Osteoblast (primary cell): ENCODE measurements at places on chromosomes 7 and 10. TPM values are rescaled to one million over a fixed set of nuclear protein-coding genes. Genes with fewer than 3 reads are reported as not detected.

The SAMD9L gene
- total RNA-seq, result 17.7 and 25.0 TPM in 2 replicates

DNA sequence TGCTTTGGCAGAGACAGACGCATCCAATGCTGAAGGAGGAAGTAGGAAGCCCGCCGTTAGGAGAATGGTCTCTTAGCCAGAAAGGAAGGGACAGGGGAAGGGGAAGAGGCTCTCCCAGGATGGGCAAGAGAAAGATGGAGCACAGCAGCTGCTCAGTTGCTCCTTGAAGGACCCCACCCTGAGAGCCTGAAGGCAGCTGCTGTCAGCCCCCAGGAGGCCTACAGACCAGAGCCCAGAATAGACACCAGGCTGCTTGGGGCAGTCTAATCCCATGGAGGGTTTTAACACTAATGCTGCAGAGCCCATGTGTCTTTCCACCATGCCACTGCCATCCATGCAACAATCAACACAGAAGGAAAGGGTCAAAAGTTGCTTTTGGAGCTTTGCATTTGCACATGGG is 3.5 kb upstream of the C7orf33 start:
- H3K4me1 ChIP-seq, result no peaks in the 10 kb centered on the region
- no peak overlapping the region for H3K4me3 ChIP-seq
- no peaks in the 10 kb centered on the region for H3K36me3 ChIP-seq
- no peak overlapping the region for H3K27ac ChIP-seq
- H3K27me3 ChIP-seq, result peaks cover 26% of the 10 kb centered on the region
- no peak for DNase-seq

The RBP3 gene
- total RNA-seq, result not detected in 2 replicates

GRCh38 chr7:151352512-151352911 is 10.9 kb downstream of the NUB1 start:
- no peaks in the 10 kb centered on the region for H3K27me3 ChIP-seq
- no peak for DNase-seq
- no peaks in the 10 kb centered on the region for H3K4me1 ChIP-seq

- H3K27me3 ChIP-seq, result no peaks in the 10 kb centered on the region
- H3K36me3 ChIP-seq, result no peaks in the 10 kb centered on the region
- H3K27ac ChIP-seq, result no peak overlapping the region
- H3K4me1 ChIP-seq, result no peaks in the 10 kb centered on the region
These were observed 125.7 kb upstream of the MTPN start for GRCh38 chr7:136102881-136103280.

GRCh38 chr7:140640060-140640637 is 464 bp downstream of the DENND2A start:
- H3K4me1 ChIP-seq, result peaks cover 8% of the 10 kb centered on the region
- peak overlapping the region; percentile 61 for H3K4me3 ChIP-seq
- DNase-seq, result peak; percentile 95

The NODAL gene
- not detected in 2 replicates for total RNA-seq

The TRIM50 gene
- not detected in 2 replicates for total RNA-seq

DNA sequence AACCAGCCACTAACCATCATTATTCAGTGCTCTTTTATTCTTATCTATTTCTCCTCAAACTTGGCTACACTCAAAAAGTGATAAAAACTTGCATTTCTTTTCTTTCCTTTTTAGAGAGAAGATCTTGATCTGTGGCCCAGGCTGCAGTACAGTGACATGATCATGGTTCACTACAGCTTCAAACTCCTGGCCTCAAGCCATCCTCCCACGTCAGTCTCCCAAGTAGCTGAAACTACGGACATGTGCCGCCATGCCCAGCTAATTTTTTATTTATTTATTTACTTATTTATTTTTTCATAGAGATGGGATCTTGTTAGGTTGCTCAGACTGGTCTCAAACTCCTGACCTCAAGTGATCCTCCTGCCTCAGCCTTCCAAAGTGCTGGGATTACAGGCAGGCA is 24.6 kb upstream of the TMEM248 start:
- H3K27me3 ChIP-seq, result no peaks in the 10 kb centered on the region
- no peak overlapping the region for H3K4me3 ChIP-seq
- no peak overlapping the region for H3K27ac ChIP-seq
- DNase-seq, result no peak

The CASP2 gene
- 7.6 and 10.9 TPM in 2 replicates for total RNA-seq

The RHOBTB1 gene
- total RNA-seq, result 32.9 and 38.0 TPM in 2 replicates

DNA sequence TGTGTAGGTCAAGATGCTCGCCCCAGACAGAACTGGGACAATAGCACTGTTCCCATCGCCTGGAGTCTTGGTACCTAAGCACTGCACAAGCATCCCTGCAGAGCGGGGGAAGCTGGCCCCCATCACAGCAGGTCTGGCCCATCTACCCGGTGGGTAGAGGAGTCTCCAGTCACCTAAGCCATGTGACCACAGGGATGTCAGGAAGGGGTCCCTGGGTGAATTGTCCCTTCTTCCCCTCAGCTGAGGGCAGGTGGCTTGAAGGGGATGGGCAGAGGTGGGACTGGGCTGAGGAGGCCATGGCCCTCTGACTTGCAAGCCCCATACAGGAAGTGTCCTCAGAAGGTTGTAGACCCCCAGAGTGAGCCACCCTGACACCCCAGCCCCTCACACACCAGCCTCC is 39.7 kb downstream of the FRMPD2 start:
- peaks cover 9% of the 10 kb centered on the region for H3K27me3 ChIP-seq
- no peak overlapping the region for H3K4me3 ChIP-seq
- H3K4me1 ChIP-seq, result no peaks in the 10 kb centered on the region
- H3K36me3 ChIP-seq, result no peaks in the 10 kb centered on the region
- H3K27ac ChIP-seq, result no peak overlapping the region
- no peak for DNase-seq

- H3K27me3 ChIP-seq, result no peaks in the 10 kb centered on the region
- no peak overlapping the region for H3K27ac ChIP-seq
- H3K4me1 ChIP-seq, result peaks cover 5% of the 10 kb centered on the region
These were observed 4.7 kb upstream of the WASHC2A start for GRCh38 chr10:50063100-50063499.

GRCh38 chr7:26083113-26083512 is 68.9 kb upstream of the NFE2L3 start:
- no peaks in the 10 kb centered on the region for H3K36me3 ChIP-seq
- peaks cover 15% of the 10 kb centered on the region for H3K27me3 ChIP-seq
- no peak for DNase-seq
- H3K4me1 ChIP-seq, result no peaks in the 10 kb centered on the region
- no peak overlapping the region for H3K27ac ChIP-seq
- no peak overlapping the region for H3K4me3 ChIP-seq

GRCh38 chr7:106111655-106112117 is 426 bp downstream of the SYPL1 start:
- no peak for DNase-seq
- H3K27ac ChIP-seq, result peak overlapping the region; percentile 78
- no peaks in the 10 kb centered on the region for H3K36me3 ChIP-seq

DNA sequence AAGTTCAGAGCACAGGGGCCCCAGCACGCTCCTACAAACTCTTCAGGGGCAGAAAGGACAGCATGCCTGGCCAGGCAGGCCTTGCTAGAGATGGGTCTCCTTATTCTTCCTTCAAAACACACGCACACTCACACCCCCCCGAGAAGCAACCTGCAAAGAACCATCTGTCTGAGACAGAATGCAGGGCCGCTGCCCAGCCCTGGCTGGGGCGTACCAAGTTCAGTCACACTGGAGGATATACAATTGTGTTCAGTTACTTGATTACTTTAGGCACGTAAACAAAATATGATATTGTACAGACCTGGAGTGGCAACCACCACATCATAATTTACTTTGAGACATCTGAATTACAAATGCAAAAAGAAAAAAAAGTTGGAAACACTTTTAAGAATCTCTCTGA is 5.7 kb downstream of the FAM53B start:
- no peak for DNase-seq
- no peak overlapping the region for H3K4me3 ChIP-seq
- peaks cover 24% of the 10 kb centered on the region for H3K4me1 ChIP-seq
- H3K27me3 ChIP-seq, result no peaks in the 10 kb centered on the region
- H3K36me3 ChIP-seq, result no peaks in the 10 kb centered on the region

The RAMP3 gene
- not detected in 2 replicates for total RNA-seq

GRCh38 chr7:27101171-27101956 is 1.1 kb downstream of the HOXA2 start:
- peaks cover 28% of the 10 kb centered on the region for H3K4me1 ChIP-seq
- DNase-seq, result no peak
- H3K27ac ChIP-seq, result no peak overlapping the region

The FZD1 gene
- total RNA-seq, result 40.5 and 45.4 TPM in 2 replicates

DNA sequence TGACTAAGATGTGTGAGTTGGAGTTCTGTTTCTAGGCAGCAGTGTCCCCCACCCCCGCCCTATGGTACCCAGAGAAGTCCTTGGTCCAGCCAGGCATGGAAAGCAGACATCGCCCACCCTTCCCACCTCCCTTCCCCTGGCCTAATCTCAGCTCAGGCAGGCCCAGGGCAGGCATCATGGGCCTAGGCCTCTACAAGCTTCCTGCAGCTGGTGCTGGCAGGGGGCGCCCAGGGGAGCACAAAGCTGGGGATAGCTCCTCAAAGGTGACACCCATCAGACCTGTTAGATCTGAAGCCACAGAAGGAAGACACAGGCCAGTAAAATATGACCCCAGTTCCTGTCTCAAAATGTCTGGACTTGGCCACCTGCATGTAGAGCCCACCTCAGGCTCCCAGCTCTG is 18.9 kb upstream of the UNC5B start:
- H3K27me3 ChIP-seq, result peaks cover 9% of the 10 kb centered on the region
- no peak for DNase-seq
- H3K4me1 ChIP-seq, result no peaks in the 10 kb centered on the region
- H3K36me3 ChIP-seq, result no peaks in the 10 kb centered on the region

- H3K4me3 ChIP-seq, result no peak overlapping the region
- H3K36me3 ChIP-seq, result no peaks in the 10 kb centered on the region
- DNase-seq, result no peak
- H3K4me1 ChIP-seq, result peaks cover 23% of the 10 kb centered on the region
These were observed 272.0 kb downstream of the BAMBI start for GRCh38 chr10:28949005-28950004.

DNA sequence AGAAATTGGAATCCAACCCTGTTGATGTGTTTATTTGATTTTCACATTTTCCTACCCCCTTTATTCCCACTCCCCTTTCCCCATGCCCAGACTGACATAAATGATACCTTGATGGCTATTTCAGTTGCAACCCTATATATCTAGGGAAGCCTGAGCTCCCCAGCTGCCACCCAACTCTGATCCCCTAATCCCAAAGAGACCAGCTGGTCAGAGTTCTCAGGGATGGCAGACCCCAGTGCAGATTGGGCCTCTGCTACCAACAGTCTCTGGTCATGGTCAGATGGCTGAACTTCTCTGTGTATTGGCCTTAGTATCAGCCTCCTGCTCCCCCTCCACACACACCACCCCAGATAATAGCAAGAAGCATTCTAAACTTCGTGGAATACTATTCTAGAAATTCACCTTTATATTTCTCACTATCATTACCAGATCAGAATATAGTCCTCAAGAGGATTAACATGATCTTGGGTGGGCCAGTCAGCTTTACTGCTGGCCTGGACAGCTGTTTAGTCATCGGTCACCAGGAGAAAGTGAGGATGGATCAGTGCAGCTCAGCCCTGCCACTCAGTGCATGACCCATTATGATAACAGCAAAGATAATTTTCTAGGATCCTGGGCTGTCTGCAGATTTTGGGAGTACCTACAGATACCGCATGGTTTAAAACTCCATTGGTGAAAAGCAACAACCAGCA is 24.5 kb upstream of the BTRC start:
- no peak overlapping the region for H3K4me3 ChIP-seq
- no peak for DNase-seq
- no peaks in the 10 kb centered on the region for H3K36me3 ChIP-seq
- no peak overlapping the region for H3K27ac ChIP-seq
- H3K27me3 ChIP-seq, result peaks cover 36% of the 10 kb centered on the region

DNA sequence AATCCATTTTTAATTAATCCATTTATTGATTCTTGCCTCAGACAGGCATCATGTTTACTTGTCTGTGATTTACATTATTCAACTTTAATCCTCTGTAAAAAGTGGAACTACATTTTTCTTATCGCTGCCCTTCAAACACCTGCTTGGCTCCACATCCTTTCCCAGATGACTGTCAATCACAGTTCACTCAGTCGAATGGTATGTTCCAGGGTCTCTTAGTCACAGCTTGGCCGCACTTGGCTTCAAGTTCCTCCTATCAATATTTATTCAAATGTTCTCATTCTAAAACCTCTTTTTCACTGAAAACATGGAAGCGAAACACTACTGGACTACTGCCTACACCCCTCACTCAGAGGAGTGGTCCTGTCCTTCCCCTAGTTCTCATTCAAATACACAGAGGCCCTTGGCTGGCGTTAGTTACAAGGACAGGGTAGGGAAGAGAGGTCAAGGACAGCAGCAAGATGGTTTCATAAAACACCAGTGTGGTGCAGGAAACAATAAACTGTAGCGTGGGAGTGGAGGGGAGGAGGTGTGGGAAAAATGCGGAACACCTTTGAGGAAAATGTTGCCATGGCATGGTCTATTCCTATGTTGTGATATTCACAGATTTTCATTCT is 143.2 kb downstream of the USP6NL start:
- no peaks in the 10 kb centered on the region for H3K27me3 ChIP-seq
- no peak overlapping the region for H3K4me3 ChIP-seq
- H3K4me1 ChIP-seq, result no peaks in the 10 kb centered on the region
- H3K27ac ChIP-seq, result no peak overlapping the region
- no peaks in the 10 kb centered on the region for H3K36me3 ChIP-seq

DNA sequence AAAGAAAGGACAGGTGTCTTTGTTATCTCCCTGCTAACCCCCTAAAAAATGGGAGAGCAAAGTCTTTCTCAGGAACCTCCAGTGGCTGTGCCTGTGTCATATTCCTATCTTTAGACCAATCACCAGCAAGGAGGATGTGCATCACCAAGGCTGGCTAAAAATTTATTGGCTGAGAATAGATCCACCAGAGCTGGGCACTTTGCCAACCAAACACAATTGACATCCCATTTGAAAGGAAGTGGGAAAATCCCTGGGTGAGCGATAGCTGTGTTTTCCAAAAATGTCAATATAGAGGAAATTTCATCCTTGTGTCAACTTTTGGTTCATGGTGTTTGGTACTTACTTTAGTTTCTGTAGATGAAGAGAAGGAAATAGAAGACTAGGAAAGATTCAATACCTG is 13.1 kb upstream of the GPR141 start:
- H3K27me3 ChIP-seq, result no peaks in the 10 kb centered on the region
- peak; percentile 10 for DNase-seq
- H3K27ac ChIP-seq, result no peak overlapping the region
- no peaks in the 10 kb centered on the region for H3K4me1 ChIP-seq
- H3K4me3 ChIP-seq, result no peak overlapping the region

DNA sequence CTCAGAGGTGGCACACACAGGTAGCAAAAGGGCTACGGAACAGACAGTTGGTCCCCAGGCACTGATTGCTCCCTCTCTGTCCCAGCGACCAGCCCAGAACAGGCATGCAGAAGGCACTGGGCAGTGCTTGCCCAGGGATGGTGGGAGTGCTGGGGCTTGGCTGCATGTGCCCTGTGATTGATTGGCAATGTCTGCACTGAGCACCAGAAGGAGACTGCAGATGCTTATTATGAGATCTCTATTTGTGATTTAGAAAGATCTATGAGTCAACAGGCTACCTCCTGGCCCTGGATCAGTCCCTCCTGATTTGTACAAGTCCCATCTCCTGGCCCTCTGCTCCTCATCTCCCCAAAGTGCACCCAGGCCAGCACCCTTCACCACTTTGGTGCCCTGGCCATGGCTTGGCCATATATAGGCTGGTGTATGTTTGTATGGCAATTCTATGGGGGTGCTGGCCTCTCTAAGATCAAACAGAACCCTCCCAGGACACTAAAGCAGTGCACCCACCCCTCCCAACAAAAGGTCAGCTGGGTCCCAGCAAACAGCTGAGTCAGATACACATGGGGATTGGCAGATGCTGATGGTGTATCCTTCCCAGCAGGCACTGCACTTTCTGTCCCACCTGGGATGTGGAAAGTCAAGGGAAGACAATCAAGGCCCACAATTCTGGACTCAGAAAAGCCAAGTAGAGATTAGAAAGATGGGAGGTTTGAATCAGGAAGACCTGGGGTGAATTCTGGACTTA is 30.9 kb downstream of the CAMK2B start:
- no peak overlapping the region for H3K4me3 ChIP-seq
- peak; percentile 73 for DNase-seq
- H3K4me1 ChIP-seq, result no peaks in the 10 kb centered on the region
- no peaks in the 10 kb centered on the region for H3K36me3 ChIP-seq
- peaks cover 74% of the 10 kb centered on the region for H3K27me3 ChIP-seq
